ENCODE measurements at places on chromosomes 11 and 22.

DNA sequence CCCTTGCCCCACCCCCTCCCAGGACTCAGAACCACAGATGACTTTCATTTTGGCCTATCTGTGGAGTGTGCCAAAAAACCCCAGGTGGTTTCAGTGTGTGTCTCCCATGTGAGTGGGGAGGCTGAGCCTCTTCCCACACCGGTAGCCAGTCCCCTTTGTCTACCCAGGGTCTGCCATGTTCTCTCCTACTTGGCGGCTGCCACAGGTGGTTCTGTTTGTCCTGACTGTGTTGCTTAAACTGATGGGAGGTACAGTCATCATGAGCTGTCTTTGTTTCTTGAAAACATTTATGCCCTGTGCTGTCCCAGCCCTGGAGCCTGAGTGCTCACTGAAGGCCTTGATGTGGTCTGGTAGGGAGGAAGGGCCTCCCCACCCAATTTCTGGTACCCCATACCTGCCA lies 39.7 kb upstream of the SUSD2 start:
- DNase-seq: no peak

- no peak for DNase-seq
Observed at GRCh38 chr11:79049741-79050179, 391.1 kb downstream of the TENM4 start.

DNA sequence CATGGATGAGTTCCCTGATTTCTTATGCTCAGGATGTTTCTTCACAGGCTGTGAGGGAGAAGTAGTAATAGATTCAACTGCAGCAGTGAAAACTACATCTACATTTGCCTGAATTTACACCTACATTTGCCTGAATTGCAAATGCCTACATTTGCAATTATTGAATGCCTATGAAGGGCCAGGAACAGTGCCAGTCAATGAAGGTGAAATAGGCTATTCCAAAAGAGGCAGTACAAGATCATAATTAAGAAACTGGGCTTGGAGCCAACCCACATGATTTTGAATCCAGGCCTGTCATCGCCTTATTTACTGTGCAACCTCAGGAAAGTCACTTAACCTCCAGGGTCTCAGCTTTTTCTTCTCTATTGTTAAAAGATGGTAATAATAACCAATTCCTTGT lies 1353.3 kb downstream of the FAM181B start:
- DNase-seq: no peak

DNA sequence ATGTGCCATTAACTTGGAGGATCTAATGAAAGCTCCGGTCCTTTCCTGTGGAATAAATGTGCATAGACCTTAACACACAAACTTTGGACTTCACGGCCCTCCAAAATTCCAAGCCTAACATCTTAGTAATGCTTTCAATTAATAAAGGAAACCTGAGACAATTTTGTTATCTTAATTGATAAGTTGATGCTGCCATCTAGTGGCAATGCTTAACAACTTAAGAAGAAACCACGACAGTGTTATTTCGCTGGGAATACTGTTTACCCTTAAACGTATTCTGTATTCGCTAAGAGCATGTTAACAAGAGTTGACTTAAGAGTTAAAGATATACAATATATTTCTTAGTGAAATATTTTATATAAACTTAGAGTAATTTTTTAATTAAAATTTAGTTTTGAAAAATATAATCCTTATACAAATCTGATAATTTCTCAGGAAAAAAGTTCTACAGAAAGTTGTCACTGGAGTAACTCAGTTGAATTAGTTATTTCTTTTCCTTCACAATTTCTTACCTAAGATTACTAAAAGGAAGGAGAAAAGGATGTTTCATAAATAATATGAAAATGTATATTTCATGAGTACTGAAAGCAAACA lies 35.0 kb upstream of the OR9G4 start:
- peak; percentile 4 for DNase-seq

DNA sequence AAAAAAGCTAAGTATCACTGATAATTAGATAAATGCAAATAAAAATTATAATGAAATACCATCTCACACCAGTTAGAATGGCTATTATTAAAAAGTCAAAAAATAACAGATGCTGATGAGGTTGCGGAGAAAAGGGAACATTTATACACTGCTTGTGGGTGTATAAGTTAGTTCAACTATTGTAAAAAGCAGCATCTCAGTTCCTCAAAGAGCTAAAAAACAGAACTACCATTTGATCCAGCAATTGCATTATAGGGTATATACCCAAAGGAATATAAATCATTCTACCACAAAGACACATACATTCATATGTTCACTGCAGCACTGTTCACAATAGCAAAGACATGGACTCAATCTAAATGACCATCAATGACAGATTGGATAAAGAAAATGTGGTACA lies 120.3 kb upstream of the ZBED5 start:
- DNase-seq: no peak

- DNase-seq: no peak
Observed at GRCh38 chr11:46952553-46952952, 16.0 kb downstream of the CSTPP1 start.

DNA sequence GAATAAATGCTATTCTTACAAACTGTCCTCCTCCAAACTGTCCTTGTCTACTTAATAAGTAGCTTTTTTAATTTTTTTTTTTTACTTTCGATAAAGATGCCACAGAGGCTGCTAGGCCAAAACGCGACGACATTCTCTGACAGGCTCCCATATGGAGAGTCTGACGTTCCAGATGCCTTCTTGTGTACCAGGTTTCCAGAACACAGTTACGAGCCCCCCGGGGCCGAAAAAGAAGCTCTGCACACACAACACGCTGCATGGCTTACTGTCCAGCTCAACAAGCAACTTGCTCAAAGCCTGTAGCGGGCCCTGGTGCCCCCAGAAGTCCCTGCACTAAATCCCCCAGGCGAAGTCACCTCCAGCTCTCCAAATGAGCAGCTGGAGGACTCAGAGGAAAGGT lies 39.3 kb downstream of the LARGE1 start:
- no peak for DNase-seq

Measured in NCI-H2227 treated with DMSO at 0.1 percent for 48 hours (cell line).